Stimulated activated CD8-positive, alpha-beta memory T cell treated with anti-CD3 and anti-CD28 coated beads, Interleukin-2, amount 100 ng/mL, for 48 hours (primary cell): ENCODE measurements at places on chromosomes 2 and 18.

DNA sequence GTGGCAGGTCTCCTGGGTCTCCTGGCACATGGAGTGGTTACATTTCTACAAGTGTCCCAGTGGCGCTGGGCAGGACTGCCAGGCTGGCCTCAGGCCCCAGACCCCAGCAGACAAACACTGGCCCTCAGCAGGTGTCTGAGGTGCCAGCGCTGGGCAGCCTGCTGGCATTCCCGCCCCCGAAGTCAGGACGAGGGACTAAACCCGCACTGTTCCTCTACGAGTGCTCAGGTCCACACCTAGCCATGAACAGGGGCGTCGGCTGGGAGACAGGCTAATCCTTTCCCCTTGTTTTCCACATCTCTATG lies 12.8 kb downstream of the SNED1 start:
- DNase-seq = no peak

DNA sequence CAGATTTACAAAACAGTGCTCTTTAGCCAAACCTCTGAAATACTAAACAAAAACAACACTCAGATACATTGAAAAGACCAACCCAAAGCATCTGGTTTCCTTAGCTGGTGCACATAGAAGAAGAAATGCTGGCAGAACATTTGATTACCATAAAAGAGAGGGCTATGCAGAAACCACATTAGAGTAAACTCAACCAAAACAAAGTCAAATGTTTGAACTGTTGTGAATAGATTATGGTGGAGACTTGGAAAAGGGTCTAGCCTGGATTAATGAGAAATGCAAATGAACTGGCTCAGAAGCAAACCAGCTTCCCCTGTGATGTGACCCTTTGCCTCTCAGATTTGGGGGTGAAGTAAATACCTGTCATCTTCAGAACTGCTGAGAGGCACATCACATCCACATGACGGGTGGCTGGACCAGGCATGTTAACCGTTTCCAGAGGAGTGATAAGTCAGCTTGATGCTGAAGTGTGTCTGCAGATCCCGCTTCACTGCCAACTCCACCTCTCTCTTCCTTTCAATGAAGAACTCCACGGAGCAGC lies 153.0 kb downstream of the NRP2 start:
- no peak for DNase-seq

DNA sequence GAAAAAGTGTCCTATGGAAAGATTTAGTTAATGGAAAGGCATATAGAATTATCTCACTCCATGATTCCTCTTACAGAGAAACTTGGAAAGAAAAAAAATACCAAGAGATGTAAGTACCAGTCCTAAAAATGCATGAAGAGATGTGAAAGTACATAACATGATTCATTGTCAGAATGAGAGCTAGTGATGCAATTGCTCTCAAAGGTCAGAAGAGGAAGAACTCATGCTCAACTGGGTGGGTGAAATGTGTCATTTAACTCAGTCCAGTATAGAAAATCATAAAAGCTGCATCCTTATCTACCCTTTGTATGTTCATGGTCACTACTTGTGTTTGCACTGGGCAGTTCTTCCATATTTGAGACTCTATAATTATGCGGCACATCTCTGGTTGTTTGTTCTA lies 300.0 kb upstream of the PIK3C3 start:
- no peak for DNase-seq

DNA sequence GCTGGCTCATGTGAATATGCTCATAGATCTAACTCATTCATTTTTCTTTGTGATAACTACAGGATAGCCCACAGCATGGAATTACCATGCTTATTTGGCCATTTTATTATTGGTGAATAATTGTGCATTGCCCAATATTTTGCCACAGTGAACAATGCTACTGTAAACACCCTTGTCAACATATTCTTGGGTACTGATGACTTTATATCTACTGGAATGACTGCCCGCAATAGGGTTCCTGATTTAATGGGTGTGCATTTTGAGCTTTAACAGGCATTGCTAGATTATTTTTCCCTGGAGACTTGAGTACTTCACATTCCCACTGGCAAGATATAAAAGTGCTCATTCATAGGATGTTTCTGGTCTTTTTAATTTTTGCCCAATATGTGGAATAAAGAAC lies 42.7 kb upstream of the EVA1A start:
- no peak for DNase-seq

- no peak for DNase-seq
Observed at GRCh38 chr18:44602845-44603244, 77.8 kb upstream of the SETBP1 start.

DNA sequence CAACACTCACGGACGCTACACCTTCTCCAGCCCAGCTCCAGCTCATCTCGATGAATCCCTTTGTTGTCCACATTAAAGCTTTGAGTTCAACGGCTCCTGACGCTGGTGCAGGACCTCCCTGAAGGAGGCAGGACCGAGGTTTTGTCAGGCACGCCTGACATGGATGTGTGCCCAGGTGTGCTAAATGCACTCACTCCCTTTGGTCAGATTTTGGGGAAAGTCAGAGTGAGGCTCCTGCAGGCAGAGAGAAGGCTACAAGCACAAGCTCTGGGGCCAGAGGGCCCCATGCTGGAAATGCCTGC lies 78.6 kb downstream of the NDUFA10 start:
- DNase-seq = no peak

GRCh38 chr18:33114749-33115148 lies 325.8 kb downstream of the CCDC178 start:
- DNase-seq = no peak

- no peak for DNase-seq
Observed at GRCh38 chr2:174035981-174036742, 71.0 kb upstream of the SP3 start.

GRCh38 chr2:207133458-207133819 lies 32.3 kb downstream of the KLF7 start:
- DNase-seq = no peak

- DNase-seq = no peak
Observed at GRCh38 chr2:198411936-198412335, 607.5 kb downstream of the PLCL1 start.

- no peak for DNase-seq
Observed at GRCh38 chr2:120907822-120908221, 172.2 kb downstream of the GLI2 start.
